ENCODE measurements at places on chromosomes 5 and 9. TPM values are rescaled to one million over a fixed set of nuclear protein-coding genes. Genes with fewer than 3 reads are reported as not detected.

The OR1Q1 gene
- not detected for total RNA-seq

The FOXD4L5 gene
- total RNA-seq: not detected

The LYRM7 gene
- total RNA-seq: 8.7 TPM

The ANGPTL2 gene
- total RNA-seq: not detected

The DND1 gene
- total RNA-seq: 0.82 TPM

The ZDHHC11 gene
- 18.6 TPM for total RNA-seq

The ACSL6 gene
- not detected for total RNA-seq

The CCL21 gene
- total RNA-seq: not detected

The PLPP6 gene
- total RNA-seq: 10.0 TPM

The MAP1B gene
- 41.7 TPM for total RNA-seq

The AFAP1L1 gene
- total RNA-seq: 6.3 TPM

The ZNF454 gene
- total RNA-seq: not detected

The CLTA gene
- 383 TPM for total RNA-seq

The PCDHA13 gene
- total RNA-seq: 0.07 TPM

The ZNG1C gene
- 71.3 TPM for total RNA-seq

The TIMD4 gene
- total RNA-seq: 1.6 TPM

The PCDHGA1 gene
- 0.34 TPM for total RNA-seq

The IFNB1 gene
- not detected for total RNA-seq

The RMRP gene
- 22.0 TPM for total RNA-seq

The RNF180 gene
- total RNA-seq: 0.31 TPM

The DOK3 gene
- 4.7 TPM for total RNA-seq

The CTNND2 gene
- not detected for total RNA-seq

All from A549 treated with CpdA at 1 μM for 4 hours (cell line).